ENCODE measurements at places on chromosomes 1 and 21.

DNA sequence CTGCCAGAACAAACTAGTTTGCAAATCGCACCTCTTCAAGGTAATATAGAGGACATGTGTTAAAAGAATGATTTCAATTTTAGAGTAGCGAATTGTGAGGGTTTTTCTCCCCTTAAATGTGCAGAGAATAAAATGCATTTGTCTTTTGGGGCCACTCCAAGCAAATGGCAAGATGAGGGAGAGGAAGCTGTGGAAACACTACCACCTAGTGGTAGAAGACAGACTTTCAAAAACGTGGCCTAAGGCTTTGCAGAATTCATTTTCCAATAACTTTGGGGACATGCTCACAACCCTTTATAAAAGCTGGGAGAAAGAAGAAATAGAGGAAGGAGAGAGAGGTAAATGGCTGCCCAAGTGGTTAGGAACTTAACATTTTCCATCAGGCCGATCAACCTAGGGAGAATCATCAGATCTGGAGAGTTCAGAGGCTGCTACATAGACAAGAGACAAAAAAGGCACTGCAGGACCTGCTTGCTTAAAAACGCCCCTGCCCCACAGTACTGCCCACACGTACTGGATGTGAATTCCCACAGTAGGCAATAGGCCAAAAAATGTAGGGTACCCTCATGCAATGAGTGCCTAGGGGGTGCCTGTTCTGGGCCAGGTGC is 15.7 kb upstream of the RCAN1 start:
- no peak for DNase-seq

DNA sequence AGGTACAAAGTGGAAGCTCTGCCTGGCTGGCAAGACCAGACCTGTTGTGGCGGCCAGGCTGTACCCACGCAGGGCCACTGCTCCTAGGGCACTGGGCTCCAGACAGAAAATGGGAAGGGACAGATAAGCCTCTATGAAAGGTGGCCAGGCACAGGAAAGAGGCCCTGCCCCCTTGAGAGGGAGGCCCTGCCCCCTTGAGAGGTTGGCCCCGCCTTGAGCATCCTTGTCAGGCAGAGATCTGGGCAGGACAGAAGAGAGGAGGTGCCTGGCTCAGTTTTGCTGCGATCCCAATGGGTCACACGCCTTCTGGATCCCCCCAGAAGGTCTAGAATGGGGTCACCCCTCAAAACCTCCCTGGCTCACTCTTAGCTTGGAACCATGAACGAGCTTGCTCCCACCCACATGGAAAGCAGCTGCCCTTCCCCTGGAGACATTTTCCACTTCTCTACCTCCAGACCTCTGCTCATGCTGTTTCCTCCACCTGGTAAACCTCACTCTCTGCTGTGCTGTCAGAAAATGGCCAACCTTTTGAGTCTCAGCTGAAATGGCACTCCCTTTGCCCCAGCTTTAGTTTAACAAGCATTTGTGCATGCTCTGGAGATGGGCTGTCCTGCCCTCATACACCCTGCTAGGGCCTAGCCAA is 17.5 kb upstream of the ECE1 start:
- DNase-seq, result no peak

DNA sequence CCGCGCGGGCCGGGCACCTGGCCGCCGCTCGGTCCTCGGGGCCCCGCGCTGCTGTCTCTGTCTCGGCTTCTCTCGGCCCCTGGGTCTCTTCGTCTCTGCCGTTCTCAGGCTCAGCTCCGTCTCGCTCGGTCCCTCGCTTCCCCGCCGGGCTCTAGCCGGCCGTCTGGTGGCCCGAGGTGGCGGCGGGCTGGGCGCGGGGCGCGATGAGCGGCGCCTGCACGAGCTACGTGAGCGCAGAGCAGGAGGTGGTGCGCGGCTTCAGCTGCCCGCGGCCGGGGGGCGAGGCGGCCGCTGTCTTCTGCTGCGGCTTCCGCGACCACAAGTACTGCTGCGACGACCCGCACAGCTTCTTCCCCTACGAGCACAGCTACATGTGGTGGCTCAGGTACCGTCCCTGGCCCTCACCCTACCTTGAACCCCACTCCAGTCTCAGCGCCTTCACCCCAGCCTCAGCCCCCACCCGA is 355 bp downstream of the SHISAL2A start:
- no peak for DNase-seq

- DNase-seq, result no peak
Observed at GRCh38 chr1:83808536-83808935, 190.4 kb downstream of the TTLL7 start.

DNA sequence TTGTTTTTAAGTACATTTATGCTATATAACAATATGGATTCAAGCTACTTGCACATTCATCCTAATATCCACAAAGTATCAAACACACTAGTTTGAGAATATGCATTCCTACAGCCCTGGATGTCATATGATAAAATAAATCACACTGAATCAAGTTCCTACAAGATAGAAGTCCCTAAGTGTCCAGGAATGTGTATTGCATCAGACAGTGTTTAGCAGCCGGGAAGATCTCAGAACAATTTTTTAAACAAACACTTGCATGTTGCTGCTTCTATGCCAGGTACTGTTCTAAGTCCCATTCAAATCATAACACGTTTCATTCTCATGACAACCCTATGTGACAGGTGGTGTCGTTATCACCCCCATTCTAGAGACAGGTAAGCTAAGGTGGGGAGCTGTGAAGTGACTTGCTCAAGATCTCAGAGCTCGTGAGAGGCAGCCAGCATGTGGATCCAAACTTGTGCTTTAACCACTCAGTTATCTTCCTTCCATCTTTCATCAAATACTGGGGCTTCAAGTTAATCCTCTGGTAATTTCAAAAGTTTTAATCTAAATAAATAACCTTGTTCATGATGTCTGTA is 68.3 kb upstream of the KIF26B start:
- no peak for DNase-seq

DNA sequence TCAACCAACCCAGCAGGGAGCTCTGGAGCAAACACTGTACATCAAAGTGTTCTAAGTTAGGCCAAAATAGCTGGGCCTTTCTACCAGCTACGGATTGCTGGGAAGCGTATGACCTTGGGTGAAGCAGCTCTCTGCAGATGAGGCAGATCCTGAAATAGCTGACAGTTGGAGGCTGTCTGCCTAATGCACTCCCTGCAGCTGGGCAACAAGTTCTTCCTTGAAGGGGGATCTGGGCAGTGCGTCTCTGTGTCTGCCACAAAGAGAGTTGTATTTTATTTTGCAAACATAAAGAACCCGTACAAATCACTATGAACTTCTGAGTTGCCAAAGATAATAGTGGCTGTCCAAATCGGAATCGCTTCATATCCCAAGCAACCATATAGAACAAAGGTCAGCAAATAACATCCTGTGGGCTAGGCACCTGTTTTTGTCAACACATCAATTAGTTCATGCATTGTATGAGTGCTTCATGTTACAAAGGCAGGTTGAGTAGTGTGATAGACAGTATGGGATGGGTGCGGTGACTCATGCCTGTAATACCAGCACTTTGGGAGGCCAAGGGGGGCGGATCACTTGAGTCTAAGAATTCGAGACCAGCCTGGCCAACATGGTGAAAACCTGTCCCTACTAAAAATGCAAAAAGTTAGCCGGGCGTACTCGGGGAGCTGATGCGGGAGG is 29.1 kb upstream of the KLF17 start:
- DNase-seq, result no peak

DNA sequence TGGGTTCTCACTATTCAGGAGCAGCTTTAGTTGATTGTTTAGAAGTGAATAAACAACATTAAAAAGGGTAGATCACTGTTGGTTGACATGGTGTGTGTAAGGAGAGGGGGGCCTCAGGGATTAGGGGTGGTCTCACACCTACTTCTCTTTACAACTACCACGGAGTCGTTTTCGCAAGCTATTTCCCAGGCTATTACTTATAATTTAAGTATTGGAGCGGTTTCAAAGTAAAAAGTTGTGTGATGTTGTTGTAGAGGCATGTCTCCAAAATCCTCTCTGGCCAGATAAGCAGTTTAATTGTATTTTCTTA is 1.3 kb downstream of the GPSM2 start:
- DNase-seq, result no peak

DNA sequence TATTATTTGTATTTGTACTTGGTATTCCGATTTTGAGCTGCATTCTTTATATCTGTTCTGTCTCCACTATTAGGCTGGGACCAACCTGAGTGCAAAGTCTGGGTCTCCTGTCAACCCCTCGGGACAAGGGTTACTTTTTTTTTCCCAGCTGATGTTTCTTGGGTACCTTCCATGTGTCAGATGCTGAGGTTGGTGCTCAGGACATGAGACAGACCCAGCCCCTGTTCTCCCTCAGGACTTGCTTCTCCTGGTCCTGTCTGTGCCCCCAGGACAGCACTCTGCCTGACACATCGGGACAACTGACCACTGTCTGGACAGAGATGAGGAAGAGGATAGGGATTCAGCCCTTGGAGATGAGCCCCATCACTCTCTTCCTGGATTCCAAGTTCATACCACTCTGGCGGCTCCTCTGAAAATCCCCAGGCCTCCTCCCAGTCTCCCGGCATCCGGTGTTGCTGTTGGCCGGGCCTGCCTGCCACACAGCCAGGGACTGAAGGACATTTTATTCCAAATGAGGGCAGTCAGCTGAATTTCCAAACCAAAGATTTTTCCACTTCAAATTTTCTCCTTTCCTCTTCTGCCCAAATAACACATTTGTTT is 55.6 kb upstream of the FMOD start:
- DNase-seq, result no peak

DNA sequence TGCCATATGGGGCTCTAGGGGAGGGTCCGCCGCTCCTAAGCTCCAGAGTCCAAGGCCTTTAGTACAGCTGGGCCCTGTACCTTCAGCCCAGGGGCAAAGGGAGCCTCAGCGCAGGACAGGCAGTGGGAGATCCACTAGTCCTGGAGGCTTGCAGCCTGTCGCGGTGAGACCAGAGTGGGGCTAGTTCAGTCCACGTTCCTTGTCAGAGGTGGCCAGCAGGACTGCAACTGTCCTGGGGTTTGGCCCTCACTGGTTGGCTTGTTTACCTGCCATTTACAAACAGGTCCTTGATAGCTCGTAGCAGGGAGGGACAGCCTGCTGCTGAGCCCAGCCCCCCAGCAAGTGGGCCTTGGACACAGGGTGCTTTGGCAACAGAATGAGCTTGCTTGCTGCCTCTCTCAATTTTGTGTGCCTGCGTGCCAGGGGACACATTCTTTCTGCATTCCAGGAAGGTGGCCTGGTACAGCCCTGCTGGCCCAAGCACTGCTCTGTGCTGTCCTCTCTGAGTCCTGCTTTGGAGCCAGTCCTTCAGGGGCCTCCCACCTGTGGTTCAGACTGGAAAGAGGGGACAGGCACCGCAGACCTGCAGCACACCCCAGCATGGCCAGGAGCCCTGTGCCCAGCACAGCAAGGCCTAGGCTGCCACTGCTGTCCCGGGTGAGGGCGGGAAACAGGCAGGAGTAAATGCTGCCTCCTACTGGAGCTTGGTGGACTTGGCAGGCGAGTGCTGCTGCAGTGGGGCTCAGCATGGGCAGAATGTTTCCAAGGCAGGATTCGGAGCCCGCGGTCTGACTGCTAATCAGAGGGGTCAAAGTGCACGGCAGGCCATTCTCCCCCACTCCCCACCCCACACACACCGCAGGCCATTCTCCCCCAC is 15.2 kb downstream of the H6PD start:
- peak; percentile 50 for DNase-seq

GRCh38 chr1:94528299-94528698 is 13.3 kb downstream of the F3 start:
- DNase-seq, result no peak

DNA sequence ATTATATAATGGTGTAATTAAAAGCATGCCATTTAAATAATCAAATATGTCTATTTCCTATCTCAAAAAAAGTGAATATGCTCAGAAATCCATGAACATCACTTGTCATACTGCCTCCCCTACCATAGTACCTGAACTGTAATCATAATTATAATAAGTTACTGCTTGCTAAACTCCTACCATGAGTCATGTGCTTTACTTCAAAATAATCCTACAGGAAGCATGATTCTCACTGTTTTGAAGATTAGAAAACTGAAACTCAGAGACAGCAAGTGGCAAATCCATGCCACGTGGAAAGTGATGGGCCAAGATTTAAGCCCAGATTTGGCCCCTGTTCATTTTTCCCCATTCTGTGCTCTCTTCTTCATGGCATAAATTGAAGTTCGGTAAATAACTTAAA is 5.2 kb downstream of the LRRC7 start:
- no peak for DNase-seq

DNA sequence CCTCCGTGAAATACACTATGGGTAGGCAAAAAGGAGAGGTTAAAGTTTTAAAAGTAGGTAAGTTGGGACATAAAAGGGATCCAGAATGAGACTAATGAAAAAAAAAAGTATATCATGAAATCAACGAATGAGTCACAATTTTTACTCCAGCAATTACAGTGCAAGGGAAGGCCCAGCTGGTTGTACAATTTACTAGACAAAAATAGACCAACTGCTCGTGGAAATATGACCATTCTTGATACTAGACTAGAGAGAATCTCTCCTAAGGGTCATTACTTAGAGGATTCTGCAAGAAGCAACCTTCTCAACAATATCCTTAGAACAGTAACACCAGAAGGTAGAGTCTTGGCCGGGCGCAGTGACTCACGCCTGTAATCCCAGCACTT is 55.1 kb upstream of the EFHD2 start:
- DNase-seq, result no peak

- no peak for DNase-seq
Observed at GRCh38 chr21:46065215-46065913, 32.5 kb upstream of the COL6A2 start.

DNA sequence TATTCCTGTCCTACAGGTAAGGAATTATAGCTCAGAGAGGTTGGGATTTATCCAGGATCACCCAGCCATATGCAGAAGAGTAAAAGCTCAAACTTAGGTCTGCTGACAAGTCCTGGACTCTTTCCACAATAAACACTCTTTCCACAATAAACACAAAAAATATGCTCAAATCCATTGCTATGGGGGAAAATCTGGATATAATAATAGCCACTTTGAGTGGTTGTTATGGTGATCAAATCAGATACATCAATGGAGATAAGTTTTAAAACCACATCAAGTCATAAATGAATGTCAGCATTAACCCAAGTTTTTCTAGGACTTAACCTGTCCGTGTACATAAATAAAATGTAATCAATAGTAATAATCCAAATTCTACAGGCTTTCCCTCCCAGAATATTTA is 22.3 kb upstream of the TTF2 start:
- no peak for DNase-seq

- DNase-seq, result no peak
Observed at GRCh38 chr1:119279456-119280381, 88.9 kb upstream of the HAO2 start.

DNA sequence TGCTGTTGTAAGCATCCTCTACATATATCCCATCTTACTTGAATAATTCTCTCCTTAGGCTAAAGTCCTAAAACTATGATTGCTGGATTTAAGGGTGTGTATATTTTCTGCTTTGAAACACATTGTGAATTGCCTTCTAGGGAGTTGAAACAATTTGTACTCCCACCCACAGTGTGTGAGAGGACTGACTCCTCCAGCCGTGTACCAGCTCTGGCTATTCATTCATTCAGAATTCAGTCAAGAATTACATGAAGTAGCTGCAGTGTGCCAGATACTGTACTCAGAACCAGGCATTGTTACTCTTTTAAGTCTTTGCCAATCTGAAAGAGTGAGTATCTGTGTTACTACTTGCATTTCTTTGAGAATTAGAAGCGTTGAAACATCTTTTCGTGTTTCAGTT is 135.0 kb downstream of the DHRS3 start:
- no peak for DNase-seq

- DNase-seq, result no peak
Observed at GRCh38 chr1:50084389-50084788, 24.3 kb upstream of the ELAVL4 start.

Measured in substantia nigra (tissue), 51 donors.